ENCODE measurements at places on chromosomes 1 and 21.

DNA sequence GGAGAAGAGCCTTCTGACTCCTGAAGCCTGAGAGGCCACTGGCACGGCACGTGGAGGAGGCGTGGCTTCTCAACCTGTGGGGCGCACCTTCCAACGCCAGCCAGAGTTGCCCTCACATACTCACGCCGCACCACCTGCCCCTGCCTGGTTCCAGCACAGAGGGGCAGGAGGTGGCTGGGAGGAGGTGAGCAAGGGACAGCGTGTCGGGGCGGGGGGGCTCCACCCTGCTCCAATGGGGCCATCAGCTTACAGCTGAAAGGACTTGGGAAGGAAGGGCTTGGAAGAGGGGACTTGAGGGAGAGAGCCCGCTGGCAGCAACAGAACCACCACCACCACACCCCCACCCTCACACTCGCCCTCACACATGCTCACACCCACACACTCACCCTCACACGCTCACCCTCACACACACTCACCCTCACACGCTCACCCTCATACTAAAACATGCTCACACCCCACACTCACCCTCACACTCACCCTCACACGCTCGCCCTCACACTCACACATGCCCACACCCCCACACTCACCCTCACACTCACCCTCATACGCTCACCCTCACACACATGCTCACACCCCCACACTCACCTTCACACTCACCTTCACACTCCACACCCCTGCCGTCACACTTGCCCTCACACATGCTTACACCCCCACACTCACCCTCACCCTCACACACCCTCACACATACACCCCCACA, 41.6 kb upstream of the EDN2 start:
- DNase-seq, result no peak

GRCh38 chr1:224116131-224116530, 2.2 kb downstream of the FBXO28 start:
- no peak for DNase-seq

GRCh38 chr1:23116921-23117699, 51.5 kb downstream of the LUZP1 start:
- no peak for DNase-seq

- no peak for DNase-seq
Observed at GRCh38 chr1:94701796-94702441, 118.2 kb upstream of the SLC44A3 start.

DNA sequence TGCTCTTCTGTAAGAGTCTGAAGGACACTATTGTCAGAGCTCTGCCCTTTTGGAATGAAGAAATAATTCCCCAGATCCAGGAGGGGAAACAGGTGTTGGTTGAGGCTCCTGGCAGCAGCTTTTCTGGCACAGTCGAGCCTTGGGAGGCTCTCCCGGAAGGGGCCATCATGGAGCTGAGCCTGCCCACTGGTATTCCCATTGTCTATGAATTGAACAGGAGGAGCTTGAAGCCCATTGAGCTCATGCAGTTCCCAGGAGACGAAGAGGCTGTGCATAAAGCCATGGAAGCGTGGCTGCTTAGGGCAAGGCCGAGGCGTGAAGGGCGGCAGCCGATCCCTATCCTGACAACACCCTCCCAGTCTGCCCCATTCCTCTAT, 26.6 kb downstream of the UBE4B start:
- DNase-seq, result no peak

- no peak for DNase-seq
Observed at GRCh38 chr1:172812118-172812517, 153.2 kb downstream of the FASLG start.

DNA sequence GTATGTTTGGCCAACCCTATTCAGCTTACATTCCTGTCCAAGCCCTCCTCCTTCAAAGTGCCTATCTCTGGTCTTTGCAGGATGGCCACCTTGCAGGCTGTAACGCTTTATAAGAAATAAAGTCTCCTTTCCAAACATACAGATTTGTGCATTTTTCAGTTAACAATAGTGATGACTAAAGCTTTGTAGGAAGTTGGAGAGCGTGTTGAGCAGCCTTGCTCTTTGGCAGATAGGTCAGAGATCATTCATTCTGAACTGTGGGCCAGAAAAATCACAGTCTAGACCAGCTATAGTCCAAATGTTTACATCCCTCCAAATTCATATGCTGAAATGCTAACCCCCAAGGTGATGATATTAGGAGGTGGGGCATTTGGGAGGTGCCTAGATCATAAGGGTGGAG, 34.0 kb upstream of the FAM89A start:
- DNase-seq, result no peak

- no peak for DNase-seq
Observed at GRCh38 chr1:41098730-41099460, 77.4 kb upstream of the SLFNL1 start.

GRCh38 chr1:190615818-190616217, 138.2 kb upstream of the BRINP3 start:
- no peak for DNase-seq

DNA sequence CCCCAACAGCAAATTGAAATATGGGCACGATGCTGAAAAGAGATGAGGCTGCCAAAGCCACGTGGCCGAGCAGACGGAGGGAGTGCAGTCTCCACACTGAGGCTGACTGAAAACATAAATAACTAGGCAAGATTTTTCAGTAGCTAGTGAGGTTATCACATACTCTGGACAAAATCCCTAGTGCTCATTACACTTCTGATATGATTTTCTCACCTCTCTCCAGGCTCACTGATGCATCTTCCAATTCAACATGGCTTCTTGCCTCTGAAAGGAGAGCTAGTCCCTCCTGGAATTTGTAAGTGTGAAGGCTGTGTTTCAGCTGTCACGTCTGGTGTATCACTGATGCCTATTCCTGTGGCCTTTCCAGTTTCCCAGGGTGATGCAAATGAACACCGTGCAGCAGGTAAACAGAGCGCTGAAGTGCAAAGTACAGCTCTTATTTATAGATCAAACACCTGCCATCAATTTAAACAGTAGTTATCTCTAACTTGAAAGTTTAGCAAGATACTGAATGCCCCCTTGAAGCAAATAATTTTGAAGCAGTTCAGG, 656.1 kb downstream of the KIF26B start:
- no peak for DNase-seq

- no peak for DNase-seq
Observed at GRCh38 chr1:168987923-168988322, 118.6 kb upstream of the ATP1B1 start.

DNA sequence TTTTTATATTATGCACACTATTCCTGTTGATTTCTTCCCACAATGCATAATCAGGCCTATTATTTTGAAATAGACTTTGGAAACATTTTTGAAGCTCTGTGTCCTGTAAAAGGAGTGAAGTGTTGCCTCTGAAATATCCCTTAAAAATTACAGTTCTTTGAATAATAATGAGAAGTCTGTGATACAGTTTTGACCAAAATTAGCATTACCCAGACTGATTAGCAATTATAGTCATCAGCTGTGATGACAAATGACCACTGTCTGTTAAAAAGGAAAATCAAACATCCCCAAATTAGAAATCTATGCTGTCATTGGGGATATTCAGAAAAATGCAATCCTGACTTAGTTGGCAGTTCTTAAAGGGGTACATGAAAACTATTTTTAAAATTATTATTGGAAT, 63.7 kb downstream of the PTGS2 start:
- DNase-seq, result no peak

DNA sequence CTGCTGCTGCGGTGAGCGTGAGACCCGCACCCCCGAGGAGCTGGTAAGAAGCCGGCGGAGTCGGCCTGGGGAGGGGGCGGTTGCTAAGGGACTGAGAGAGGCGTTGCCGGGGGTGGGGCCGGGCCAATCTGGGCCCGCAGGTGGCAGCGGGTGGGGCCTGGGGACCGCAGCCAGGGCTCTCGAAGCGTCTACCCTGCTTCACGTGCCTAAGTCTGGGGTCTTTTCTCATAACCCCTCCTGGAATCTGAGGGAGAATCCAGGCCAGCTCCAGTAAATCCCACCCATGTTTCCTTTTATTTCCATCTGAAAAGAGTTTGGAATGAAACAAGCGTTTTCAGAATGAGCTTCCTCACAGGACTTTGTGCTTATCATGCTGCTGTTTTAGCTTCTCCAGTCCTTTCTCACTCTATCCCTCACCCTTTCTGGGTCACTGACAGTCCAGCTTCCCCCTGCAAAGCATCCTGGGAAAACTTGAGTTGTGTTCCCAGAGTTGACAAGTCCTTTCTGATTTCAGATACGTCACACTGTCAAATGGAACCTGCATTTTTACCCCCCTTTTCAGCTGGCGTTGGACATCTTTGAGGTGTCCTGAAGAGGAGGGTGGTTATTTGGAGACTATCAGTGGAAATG, 431 bp downstream of the CLCN6 start:
- no peak for DNase-seq

Measured in T-helper 9 cell (primary cell).